Nucleus accumbens (tissue), 56 donors: ENCODE measurements at places on chromosomes 1 and 21.

- DNase-seq: no peak
Observed at GRCh38 chr1:18422076-18422777, 58.5 kb upstream of the KLHDC7A start.

DNA sequence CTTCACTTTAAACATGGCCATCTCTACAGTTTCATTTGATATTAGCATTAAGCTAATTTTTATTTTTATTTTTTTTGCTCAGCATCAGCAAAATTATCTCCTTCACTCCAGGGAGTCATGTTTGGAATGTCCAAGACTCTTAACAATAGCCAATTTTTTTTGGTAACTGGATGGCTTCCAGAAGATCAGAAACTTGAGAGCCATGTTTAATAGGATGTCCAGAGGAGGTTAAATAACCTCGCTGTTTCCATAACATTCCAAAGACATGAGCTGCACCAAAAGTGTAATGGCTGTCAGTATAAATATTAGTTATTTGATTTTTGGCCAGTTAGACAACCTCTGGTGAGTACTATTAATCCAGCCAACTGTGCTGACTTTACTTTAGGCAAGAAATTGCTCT is 80.7 kb downstream of the DNTTIP2 start:
- no peak for DNase-seq

GRCh38 chr1:98002288-98002687 is 81.5 kb upstream of the DPYD start:
- DNase-seq: no peak

DNA sequence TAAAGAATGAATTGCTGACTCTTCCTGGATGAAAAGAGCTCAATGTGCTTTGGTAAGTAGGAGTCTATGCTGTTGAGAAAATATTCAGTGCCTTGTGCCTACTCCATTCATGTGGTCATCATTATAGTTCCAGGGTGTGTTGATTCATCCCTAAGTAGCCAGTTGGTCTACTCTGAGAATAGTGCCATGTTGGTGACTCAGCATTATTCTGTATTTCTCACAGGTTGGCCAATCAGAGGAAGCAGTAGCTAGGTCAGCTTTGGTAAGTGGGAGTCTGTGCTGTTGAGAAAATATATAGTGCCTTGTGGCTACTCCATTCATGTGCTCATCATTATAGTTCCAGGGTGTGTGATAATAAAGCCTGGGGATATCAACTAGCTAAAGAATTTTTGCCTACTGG is 397.3 kb downstream of the AGBL4 start:
- no peak for DNase-seq

DNA sequence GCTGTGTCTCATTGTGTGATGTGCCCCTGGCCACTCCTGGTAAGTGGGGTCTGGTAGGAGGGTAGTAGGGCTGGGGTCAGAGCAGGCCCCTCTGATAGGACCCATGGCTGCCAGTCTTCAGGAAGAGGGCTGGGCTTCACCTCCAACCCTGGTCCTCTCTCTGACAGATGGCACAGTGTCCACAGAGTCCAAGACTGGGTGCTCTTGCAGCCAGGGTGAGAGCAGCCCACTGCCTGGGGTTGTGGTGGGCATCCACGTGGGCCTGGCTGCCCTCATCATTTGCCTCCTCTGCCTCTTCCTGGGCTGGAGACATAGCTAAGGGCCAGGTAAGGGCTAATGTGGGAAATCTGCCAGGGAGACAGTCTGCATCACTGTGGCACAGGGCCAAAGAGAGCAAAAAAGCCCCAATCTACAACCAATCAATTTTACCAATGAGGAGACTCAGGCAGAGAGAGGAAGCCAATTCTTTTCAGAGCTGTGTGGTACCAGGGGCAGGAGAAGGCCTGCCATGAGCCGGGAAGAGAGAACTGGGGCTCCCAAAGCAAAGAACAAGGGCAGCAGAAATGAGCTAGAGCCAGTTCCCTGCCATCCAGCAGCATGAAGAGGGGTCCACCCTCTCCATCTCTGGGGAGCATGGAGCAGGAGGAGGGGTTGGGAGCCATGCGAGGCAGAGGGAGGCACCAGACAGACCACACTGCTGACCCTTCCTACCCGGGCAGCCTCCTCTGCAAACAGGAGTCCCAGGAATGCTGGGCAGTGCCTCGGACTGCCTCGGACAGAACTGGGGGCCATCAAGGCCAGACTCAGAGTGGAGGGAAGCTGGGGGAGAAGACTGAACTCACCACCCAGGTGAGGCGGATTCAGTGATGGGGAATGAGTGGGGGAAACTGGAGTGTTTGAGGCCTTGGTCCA is 26.8 kb downstream of the SLC27A3 start:
- DNase-seq: no peak

GRCh38 chr1:53930932-53931331 is 14.6 kb downstream of the IFT25 start:
- no peak for DNase-seq

DNA sequence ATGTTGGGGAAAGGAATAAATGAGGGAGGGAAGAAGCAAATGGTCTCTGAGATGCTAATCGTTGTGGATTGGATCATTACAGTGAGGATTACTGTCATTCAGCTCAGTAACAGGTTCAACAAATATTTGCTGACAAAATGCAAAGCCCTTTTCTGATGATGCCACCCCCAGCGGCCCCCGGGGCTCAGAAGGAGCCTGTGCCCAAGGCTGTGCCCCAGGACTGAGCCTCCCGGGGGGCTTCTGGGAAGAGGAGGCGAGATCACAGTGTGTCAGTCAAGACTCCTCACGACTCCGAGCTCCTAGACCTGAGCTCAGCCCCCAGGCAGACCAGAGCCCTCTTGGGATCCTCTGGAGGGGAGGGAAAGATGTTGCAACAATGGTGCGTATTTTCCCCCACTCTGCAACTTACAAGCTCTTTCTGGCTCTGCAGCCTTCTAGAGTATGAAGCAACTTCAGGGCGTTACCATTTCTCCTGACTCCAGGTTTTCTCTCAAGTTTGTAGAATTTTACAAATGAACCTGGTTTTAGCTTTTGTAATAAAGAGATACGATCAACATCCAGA is 20.8 kb downstream of the EPHA8 start:
- DNase-seq: no peak

DNA sequence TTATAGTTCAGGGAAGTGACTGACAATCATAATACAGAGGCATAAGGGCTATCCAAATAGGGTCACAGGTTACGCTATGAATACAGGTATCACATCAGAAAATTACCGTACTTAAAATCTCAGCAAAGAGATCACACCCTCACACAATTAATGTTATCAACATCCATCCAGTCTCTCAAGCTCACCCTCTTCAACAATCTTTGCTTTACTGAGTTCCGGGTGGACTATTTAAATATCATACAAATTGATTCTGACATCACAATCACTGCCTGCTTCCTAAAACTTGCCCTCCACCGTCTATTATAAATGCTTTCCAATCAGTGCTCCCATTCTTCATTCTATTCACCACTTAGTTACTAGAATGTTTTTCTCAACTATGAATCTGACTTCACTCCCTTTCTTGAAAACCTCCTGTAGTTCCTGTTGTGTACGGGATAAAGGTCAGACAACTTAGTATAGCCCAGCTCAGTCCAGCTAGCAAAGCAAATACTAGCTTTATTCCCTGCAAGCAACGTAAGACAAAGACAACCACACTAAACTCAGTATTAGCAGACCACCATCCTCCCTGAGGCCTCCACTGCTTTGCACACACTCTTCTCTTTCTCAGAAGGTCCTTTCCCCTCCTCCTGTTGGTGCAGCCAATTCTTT is 398.7 kb downstream of the SMYD3 start:
- DNase-seq: no peak

DNA sequence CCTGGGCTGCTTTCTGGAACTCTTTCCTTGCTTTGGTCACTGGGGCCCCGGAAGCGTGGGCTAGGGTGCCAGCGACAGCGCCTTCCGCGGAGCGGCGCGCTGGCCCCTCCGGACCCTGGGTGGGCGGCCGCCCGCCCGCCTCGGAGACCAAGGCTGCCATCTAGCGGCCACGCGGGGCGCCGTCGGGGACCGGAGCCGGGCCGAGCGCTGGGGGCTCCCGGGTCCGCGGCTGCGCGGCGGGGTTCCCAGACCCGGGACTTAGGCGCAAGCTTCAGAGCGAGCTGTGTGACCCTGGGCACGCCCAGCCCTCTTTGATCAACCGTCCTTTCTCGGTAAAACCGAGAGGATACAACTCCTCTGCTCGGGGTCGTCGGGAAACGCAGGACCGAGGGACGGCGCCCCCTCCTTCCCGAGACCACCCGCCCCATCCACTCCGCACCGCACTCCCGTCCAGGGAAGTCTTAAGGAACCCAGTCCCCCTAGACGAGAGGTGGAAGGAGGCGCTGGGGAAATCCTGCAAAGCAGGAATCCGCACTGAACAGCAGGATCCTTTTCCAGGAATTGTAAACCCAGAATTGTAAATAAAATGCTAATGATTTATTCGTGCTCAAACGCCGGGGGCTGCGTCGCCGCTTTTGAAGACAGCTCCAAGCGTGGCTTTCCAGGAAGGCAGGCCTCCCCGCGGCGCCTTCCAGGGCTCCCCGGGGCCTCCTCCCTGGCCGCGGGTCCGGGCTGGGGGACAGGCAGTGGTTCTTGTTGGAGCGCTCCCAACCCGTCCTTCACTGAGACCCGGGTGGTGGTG is 41.2 kb downstream of the RRAGC start:
- DNase-seq: no peak

DNA sequence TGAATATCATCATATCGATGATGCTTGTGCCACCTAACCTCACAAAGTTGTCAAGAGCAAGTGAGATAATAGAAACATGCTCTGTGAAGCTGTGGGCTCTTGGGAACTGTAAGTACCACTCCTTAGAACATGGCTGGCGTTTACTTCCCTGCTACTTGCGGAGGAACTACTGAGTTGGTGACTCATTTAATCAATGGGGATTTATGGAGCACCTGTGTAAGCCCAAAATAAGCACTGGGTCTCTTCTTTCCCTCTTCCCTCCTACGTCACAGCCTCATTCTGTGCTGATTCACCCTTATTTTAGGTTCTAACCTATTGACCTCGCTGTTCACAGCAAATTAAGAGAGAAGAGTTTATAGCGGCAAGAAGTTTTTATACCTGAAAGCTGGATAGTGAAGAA is 52.9 kb downstream of the PRDM2 start:
- peak; percentile 21 for DNase-seq

- DNase-seq: no peak
Observed at GRCh38 chr1:66267201-66267940, 266.6 kb upstream of the SGIP1 start.
